ENCODE measurements at places on chromosomes 2 and 18.

DNA sequence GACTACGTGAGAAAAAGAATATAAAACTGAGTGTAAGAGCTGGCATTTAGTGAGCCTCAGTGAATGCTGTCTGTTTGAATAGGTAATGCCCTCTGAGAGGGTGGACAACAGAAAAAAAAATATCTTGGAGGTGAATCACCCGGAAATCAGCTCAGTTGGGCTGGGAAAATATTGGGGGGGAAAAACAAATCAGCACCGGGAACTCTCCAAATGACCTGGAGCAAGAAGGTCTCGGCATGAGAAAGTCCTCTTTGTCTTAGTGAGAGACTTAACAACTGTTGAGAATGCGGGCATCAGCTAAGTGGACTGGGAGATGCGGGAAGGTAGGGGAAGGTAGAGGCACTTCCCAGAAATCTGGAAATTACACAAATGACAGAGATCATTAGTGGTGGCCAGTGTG is 109.4 kb upstream of the POU3F3 start:
- H3K4me3 ChIP-seq: no peak overlapping the region
- H3K36me3 ChIP-seq: no peaks in the 10 kb centered on the region
- DNase-seq: no peak
- H3K27ac ChIP-seq: no peak overlapping the region
- H3K27me3 ChIP-seq: peaks cover 8% of the 10 kb centered on the region

DNA sequence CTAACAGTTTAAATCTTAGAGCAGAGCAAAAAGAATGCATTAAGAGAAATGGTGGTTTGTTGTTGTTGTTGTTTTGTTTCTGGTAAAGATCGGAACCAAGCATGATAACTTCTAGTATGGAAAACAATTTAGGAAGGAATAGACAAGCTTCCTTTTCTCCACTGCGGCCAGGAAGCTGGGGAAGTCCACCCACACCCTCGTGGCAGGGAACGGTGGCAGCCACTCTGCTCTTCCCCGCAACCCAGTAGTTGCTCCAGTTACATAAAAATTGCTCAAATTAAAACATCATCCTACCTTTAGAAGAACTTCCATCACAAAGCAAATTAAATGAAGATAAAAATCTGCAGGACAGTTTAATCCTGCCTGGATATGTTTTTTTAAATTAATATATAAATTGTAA is 113.0 kb downstream of the RBMS1 start:
- H3K27me3 ChIP-seq: no peaks in the 10 kb centered on the region
- no peaks in the 10 kb centered on the region for H3K36me3 ChIP-seq
- H3K27ac ChIP-seq: no peak overlapping the region
- peaks cover 48% of the 10 kb centered on the region for H3K4me1 ChIP-seq

GRCh38 chr2:165575044-165575615 is 105.6 kb downstream of the CSRNP3 start:
- no peak overlapping the region for H3K4me3 ChIP-seq
- H3K27ac ChIP-seq: no peak overlapping the region
- no peaks in the 10 kb centered on the region for H3K36me3 ChIP-seq
- no peaks in the 10 kb centered on the region for H3K4me1 ChIP-seq
- DNase-seq: no peak

DNA sequence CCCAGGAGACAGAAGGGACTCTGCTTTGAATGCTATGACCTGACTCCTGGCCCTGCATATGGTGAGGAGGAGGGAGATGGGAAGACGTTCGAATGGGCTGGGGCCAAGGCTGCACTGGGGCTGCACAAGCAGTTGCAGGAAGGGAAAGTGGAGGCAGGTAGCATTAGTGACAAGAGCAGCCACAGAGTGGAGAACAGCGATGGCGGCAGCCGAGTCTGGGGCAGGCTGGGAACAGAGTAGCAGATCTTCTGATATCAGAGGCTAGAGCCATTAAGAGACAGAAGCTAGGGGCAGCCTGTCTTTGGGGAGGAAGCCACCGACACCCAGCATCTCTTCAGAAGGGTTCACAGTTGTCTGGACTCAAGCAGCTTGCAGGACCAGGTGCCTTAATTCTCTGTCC is 50.1 kb downstream of the ST3GAL5 start:
- H3K4me3 ChIP-seq: no peak overlapping the region
- peak overlapping the region; percentile 26 for H3K27ac ChIP-seq

- peaks cover 25% of the 10 kb centered on the region for H3K27me3 ChIP-seq
- no peak for DNase-seq
- H3K36me3 ChIP-seq: no peaks in the 10 kb centered on the region
- H3K4me3 ChIP-seq: no peak overlapping the region
- H3K4me1 ChIP-seq: no peaks in the 10 kb centered on the region
Measured at GRCh38 chr2:903223-903900, 47.3 kb upstream of the SNTG2 start.

GRCh38 chr2:20097889-20098714 is 46.7 kb upstream of the LAPTM4A start:
- H3K27ac ChIP-seq: no peak overlapping the region
- no peak overlapping the region for H3K4me3 ChIP-seq

DNA sequence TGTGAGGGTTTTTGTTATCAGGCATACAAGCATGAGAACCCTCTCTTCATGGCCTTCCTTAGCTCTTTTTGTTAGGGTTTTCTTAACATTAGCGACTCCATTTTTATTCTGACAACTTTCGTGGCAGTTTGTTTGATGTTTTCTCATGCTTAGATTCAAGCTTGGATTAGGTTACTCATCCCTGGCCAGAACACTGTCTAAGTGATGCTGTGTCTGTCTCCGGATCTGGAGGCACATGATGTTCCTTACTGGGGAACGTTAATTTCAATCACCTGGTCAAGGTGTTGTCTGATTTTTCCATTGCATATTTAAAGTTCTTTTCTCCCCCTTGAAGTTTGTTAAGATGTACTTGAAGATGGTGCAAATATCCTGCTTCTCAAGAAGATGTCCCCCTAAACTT is 40.7 kb downstream of the DYSF start:
- no peaks in the 10 kb centered on the region for H3K4me1 ChIP-seq
- no peak for DNase-seq
- H3K27ac ChIP-seq: no peak overlapping the region
- peaks cover 7% of the 10 kb centered on the region for H3K27me3 ChIP-seq
- no peaks in the 10 kb centered on the region for H3K36me3 ChIP-seq
- H3K4me3 ChIP-seq: no peak overlapping the region

- no peaks in the 10 kb centered on the region for H3K27me3 ChIP-seq
- H3K36me3 ChIP-seq: no peaks in the 10 kb centered on the region
- H3K27ac ChIP-seq: no peak overlapping the region
- no peak for DNase-seq
- no peak overlapping the region for H3K4me3 ChIP-seq
- no peaks in the 10 kb centered on the region for H3K4me1 ChIP-seq
Measured at GRCh38 chr2:53130441-53130943, 637.1 kb upstream of the CHAC2 start.

DNA sequence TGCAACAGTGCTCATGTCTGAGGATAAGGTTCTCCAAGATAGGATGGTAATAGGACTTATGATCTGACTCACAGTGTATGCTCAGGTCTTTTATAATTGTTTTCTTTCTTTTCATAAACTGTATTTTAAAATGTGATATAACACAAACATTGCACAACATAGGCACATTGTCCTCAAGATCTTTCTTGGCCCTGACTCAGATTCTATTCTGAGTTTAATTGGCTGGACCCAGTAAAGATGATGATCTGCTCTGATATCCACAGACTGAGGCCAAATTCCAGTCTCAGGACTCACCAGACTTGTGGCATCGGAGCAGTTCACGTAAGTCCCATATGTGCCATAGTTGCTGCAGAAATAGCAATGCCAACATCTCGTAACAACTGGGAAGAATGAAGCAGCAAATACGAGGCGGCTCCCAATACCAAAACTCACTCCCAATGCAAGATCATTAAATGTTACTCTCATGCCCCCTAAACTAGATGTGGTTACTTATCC is 448.9 kb upstream of the SLC14A2 start:
- DNase-seq: no peak
- no peaks in the 10 kb centered on the region for H3K27me3 ChIP-seq
- no peak overlapping the region for H3K27ac ChIP-seq
- no peak overlapping the region for H3K4me3 ChIP-seq

GRCh38 chr2:41872646-41873045 is 175.2 kb upstream of the PKDCC start:
- no peak overlapping the region for H3K27ac ChIP-seq
- no peaks in the 10 kb centered on the region for H3K4me1 ChIP-seq
- no peak for DNase-seq
- no peak overlapping the region for H3K4me3 ChIP-seq
- H3K27me3 ChIP-seq: peaks cover 9% of the 10 kb centered on the region

GRCh38 chr18:7447318-7448028 is 119.6 kb upstream of the PTPRM start:
- H3K4me3 ChIP-seq: no peak overlapping the region
- no peak overlapping the region for H3K27ac ChIP-seq
- DNase-seq: no peak
- H3K36me3 ChIP-seq: no peaks in the 10 kb centered on the region
- H3K27me3 ChIP-seq: no peaks in the 10 kb centered on the region
- H3K4me1 ChIP-seq: no peaks in the 10 kb centered on the region

GRCh38 chr2:7601990-7602389 is 684.8 kb downstream of the RNF144A start:
- H3K36me3 ChIP-seq: no peaks in the 10 kb centered on the region
- no peak for DNase-seq
- H3K4me3 ChIP-seq: no peak overlapping the region

- peaks cover 35% of the 10 kb centered on the region for H3K27me3 ChIP-seq
- no peak overlapping the region for H3K27ac ChIP-seq
- H3K4me3 ChIP-seq: no peak overlapping the region
- no peaks in the 10 kb centered on the region for H3K36me3 ChIP-seq
Measured at GRCh38 chr18:57475408-57475807, 40.2 kb downstream of the ONECUT2 start.

GRCh38 chr18:48140731-48141130 is 210.3 kb upstream of the SMAD2 start:
- H3K36me3 ChIP-seq: no peaks in the 10 kb centered on the region
- no peak for DNase-seq
- H3K4me3 ChIP-seq: no peak overlapping the region
- H3K4me1 ChIP-seq: peaks cover 2% of the 10 kb centered on the region

- peaks cover 58% of the 10 kb centered on the region for H3K27me3 ChIP-seq
- H3K4me3 ChIP-seq: peak overlapping the region; percentile 50
- H3K4me1 ChIP-seq: peaks cover 21% of the 10 kb centered on the region
- DNase-seq: no peak
- H3K36me3 ChIP-seq: no peaks in the 10 kb centered on the region
- peak overlapping the region; percentile 86 for H3K27ac ChIP-seq
Measured at GRCh38 chr2:174333017-174333371, 1.8 kb upstream of the SP9 start.

DNA sequence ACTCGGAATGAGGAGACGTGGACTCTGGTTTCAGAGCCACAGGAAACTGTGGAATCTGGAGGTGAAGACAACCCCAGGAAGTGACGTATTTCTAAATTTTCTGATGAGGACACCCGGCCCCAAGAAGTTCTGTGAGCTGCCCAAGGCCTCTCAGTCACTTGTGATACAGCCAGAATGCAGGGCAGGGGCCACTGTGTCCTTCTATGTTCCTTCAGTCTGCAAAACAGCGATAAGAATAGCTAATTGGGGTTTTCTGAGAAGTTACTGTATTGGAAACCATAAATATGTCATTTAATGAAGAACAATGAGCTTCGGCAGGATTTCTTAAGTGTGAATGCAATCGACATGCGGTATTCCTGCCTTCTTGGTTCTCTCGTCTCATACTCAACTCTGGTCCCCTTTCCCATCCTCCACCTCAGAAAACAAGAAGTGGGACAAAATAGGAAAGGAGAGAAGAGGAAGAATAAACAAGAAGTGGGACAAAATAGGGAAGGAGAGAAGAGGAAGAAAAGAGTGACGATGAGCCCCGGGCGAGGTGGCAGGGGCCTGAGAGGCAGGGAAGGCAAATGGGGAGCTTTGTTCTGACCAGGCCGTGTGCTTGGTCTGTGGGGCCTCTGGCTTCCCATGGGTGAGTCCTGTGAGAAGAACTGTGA is 282.0 kb upstream of the REV1 start:
- H3K27ac ChIP-seq: peak overlapping the region; percentile 93
- peaks cover 37% of the 10 kb centered on the region for H3K4me1 ChIP-seq
- peaks cover 76% of the 10 kb centered on the region for H3K36me3 ChIP-seq
- peak overlapping the region; percentile 40 for H3K4me3 ChIP-seq
- no peaks in the 10 kb centered on the region for H3K27me3 ChIP-seq

GRCh38 chr2:35503738-35504199 is 851.8 kb upstream of the CRIM1 start:
- no peak for DNase-seq
- no peak overlapping the region for H3K4me3 ChIP-seq
- no peaks in the 10 kb centered on the region for H3K27me3 ChIP-seq
- H3K27ac ChIP-seq: no peak overlapping the region
- H3K4me1 ChIP-seq: no peaks in the 10 kb centered on the region

DNA sequence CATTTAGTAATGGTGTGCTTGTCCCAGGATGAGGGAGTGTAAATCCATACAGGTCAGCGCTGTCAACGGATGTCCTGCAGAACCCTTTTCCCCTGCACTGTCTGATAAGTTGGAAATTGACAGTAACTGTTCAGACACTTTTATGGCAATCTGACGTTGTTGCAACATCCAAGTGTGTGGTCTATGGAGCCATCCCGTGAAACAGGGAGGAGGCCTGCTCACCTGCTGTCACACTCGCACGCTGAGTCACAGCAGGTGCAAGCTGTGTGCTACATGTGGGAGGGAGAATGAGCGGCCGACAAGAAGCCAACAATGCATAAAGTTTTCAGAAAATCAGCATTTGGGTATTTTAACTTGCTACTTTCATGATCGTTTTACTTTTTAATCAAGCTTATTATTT is 43.7 kb upstream of the RMDN2 start:
- H3K27ac ChIP-seq: no peak overlapping the region
- H3K36me3 ChIP-seq: no peaks in the 10 kb centered on the region
- no peak overlapping the region for H3K4me3 ChIP-seq
- no peak for DNase-seq
- no peaks in the 10 kb centered on the region for H3K4me1 ChIP-seq

- no peaks in the 10 kb centered on the region for H3K27me3 ChIP-seq
- H3K27ac ChIP-seq: no peak overlapping the region
- DNase-seq: no peak
- H3K4me3 ChIP-seq: no peak overlapping the region
Measured at GRCh38 chr18:6406075-6406909, 8.4 kb downstream of the L3MBTL4 start.

DNA sequence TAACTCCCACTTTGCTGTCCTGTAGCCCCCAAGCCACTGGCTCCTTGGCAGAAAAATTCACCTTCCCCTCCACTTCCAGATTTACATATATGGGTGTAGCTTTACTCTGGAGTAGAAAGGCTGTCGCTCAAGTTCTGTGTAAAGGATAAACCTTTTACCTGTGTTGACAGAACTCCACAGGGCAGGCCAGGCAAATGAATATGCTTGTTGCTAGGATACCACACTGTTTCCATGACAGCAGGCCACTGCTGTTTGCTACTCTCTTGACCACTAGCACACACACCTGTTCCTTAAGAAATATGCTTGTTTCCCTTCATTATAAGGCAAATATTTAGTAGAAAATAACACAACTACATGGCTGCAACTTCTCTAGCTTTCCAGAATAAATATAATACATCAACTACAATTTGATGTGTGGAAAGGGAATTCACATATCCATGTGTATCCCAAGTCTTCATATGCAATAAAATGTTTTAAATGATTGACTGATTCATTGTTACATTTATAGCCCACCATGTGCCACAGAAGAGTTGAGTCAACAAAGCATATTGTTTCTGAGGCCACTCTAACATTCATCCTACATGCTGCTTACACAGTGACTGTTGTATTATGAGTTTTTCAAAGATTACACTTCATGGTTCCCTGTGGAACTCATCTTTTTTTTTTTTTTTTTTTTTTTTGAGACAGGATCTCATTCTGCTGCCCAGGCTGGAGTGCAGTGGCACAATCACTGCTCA is 56.2 kb upstream of the ROCK1 start:
- H3K27me3 ChIP-seq: peaks cover 1% of the 10 kb centered on the region
- H3K27ac ChIP-seq: no peak overlapping the region
- H3K36me3 ChIP-seq: no peaks in the 10 kb centered on the region
- H3K4me3 ChIP-seq: no peak overlapping the region
